Activated CD4-positive, alpha-beta T cell treated with anti-CD3 and anti-CD28 coated beads for 48 hours (primary cell): ENCODE measurements at places on chromosomes 7 and 10.

DNA sequence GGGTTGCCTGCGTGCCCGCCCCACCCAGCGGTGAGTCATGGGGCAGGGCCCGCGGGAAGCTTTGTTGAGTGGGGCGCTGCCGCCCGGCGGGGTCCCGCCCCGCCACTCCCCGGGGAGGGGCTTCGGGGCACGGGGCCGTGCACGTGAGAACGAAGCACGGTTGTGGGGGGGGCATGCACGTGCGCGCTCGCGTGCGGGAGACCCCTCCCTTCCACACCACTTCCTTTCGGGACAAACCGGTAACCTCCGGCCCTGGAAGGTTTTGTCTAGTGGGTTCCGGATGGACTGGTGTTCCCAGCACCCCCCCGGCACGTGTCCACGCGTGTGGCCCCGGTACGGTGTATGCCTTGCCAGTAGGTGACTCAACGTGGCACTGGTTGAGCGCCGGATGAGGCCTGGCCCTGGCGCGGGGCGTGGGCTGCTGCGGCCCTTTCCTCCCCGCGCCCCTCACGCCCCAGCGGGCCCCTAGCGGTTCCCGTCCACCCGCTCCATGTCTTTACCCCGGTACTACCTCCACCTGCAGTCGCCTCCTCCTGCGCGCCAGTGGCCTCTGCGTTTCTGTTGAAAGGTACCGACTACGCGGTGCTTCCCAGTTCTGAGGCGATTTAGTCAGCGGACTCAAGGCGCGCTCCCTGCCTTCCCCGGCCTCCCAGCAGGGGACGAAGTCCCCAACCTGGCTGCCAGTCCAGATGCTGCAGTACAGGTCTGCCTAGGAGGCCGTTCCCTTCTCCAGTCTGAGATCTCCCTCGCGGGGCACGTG is 3.1 kb downstream of the ADIRF start:
- peak; percentile 85 for DNase-seq

DNA sequence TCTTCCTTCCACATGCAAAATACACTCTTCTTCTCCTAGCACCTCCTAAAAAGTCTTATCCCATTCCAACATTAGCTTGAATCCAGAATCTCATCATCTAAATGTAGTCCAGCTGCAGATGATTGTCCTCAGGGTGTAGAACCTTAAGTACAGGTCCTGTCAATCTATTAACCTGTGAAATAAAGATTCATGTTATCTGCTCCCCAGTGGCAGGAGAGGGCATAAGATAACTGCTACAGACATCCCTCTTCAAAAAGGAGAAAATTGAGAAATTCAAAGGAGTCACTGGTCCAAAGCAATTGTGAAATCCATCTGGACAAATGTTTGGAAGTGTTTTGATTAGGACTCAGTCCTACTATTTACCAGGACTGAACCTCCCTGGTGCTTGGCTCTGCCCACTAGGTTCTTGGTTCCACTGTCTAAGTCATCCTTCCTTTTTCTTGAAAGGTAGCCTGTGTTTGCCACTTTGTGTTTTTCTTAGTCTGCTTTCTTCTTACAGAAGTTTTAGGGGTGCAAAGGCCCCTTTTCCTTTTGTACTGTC is 96.2 kb downstream of the ADD3 start:
- no peak for DNase-seq

- no peak for DNase-seq
Observed at GRCh38 chr10:14535457-14536130, 204.9 kb upstream of the FRMD4A start.

- no peak for DNase-seq
Observed at GRCh38 chr7:128391805-128392204, 18.0 kb downstream of the IMPDH1 start.

GRCh38 chr10:4686644-4686996 is 139.4 kb upstream of the AKR1E2 start:
- peak; percentile 42 for DNase-seq

- DNase-seq: no peak
Observed at GRCh38 chr10:88076027-88076880, 212.8 kb downstream of the PTEN start.

DNA sequence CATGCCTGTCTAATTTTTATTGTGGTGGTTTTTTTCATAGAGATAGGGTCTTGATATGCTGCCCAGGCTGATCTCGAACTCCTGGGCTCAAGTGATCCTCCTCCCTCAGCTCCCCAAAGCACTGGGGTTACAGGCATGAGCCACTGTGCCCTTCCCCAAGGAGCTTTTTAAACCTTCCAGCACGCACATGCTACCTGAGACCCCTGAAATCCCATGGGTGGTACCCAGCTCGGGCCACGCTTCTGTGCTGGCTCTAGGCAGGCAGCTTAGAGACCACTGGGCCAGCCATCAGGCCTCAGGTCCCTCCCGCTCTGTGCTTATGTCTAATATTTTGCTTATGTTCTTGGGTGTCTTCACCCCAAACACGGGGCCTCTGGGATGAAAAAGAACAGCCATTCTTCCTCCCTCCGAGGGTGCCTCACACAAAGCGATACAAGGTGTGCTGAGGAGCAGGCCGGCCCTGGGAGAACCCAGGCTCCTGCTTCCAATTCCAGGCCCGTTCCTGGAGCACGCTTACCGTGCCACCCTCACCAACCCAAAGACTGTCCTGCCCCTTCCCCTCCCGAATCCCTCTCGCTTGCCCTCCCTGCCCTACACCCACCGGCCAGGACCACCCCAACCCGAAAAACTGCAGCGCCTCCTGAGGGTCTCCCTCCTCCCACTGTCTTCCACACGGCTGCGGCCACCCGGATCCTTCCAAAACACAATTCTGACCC is 10.9 kb downstream of the SPOCK2 start:
- no peak for DNase-seq

GRCh38 chr7:5774136-5774535 is 7.3 kb downstream of the RNF216 start:
- no peak for DNase-seq
